ENCODE measurements at places on chromosomes 3 and 15.

- DNase-seq = no peak
Observed at GRCh38 chr15:66649235-66649984, 52.6 kb upstream of the SMAD6 start.

DNA sequence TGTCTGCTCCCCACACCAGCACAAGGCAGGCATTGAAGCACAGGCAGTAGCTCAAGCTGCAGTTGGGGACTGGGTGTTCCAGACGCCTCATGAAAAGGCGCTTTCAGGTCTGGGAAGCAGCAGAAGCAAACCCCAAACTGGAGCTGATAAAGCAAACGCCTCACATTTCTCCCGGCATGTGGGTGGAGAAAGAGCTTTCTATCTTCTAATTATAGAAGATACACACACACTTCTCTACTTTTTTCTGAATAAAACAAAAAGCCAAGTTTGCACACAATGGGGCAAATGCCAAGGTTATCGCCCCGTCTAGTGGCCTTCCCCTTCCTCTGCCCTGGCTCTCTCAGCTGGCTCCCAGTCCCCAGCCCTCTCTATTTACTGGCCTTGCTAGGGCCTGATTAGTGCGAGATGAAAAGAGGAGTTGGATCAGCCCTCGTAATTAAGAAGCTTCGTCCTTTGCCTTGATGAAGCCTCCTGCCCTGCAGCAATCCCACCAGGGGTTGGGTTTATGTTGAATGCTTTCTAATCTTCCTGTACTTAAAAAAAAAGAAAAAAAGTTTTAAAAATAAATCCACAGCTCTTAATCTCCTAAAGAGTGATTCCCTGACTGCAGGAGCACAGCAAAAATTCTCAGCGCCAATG, 120.2 kb downstream of the MEGF11 start:
- DNase-seq = no peak

DNA sequence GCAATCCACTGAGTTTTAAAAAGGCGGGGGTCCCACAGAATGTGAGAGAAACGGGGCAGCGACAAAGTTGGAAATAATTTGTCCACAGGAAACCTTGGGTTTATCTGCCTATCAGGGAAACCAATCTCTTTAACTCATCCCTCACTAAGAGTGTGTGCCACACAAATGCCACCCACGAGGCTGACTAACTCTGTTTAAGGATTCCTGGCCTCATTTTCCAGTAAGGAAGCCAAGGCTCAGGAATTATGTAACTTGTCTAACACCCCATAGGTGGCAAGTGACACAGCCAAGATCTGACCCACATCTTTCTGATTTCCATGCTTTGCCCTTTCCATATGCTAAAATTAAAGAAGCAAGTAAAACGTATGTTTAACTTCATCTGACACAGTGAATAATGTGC, 263.2 kb downstream of the CNTN3 start:
- DNase-seq = no peak

DNA sequence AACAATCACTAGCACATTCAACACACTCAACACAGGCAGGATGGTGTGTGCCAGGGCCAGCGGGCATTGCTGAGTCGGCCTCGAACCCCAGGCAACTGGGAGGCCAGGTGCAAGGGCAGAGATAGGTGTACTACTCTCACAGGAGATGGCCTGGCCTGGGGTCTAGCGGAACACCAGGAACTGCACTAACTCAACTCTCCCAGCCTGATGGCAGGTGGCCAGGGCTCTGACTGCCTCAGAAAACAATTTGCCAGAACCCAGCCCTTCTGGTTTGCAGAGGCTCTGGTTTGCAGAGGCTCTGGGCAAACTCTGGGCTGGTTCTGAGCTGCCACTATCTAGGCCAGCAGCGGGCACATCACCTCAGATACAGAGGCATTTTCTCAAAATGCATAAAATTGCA, 229.2 kb upstream of the CHRNA7 start:
- no peak for DNase-seq

DNA sequence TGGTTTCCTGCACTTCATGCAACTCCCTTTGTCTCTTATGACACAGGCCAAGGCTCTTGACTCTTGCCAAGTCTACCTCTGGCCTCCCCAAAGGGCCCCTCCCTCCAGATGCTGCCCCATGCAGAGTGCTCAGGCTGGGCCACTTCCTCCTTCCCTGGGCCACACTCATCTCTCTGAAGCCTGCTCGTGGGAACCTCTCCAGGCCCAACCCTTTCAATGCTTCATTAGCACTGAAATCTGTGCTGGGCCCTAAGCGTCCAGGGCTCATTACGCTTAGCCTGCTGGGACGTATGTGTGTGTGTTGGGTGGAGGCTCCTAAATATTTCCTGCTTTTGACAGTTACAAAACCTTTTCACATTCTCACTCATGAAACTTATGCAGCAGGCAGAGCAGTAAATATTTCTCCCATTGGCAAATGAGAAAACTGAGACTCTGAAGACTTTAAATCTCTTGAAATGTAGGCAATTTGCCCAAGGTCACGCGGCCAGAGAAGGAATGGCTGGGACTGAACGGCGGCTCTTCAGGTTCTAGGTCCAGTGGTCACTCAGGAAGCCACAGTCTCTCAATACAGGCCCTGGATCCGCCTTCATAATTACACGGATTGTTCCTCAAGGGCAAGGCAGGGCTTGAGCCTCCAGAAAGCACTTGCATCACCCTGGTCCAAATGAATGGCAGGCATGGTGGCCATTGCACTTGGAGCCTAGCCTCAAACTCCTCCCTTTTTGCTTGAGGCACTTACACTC, 241.7 kb upstream of the HES1 start:
- DNase-seq = no peak

All from CD4-positive, alpha-beta T cell treated with Interleukin-6 at 100 ng/mL for 8 hours (primary cell).